Fibroblast of upper back skin (primary cell): ENCODE measurements at places on chromosomes 3 and 15.

GRCh38 chr3:354432-354831 lies 157.9 kb downstream of the CHL1 start:
- peak; percentile 14 for DNase-seq

- DNase-seq = no peak
These were observed 80.4 kb upstream of the MEF2A start for GRCh38 chr15:99485153-99485961.

DNA sequence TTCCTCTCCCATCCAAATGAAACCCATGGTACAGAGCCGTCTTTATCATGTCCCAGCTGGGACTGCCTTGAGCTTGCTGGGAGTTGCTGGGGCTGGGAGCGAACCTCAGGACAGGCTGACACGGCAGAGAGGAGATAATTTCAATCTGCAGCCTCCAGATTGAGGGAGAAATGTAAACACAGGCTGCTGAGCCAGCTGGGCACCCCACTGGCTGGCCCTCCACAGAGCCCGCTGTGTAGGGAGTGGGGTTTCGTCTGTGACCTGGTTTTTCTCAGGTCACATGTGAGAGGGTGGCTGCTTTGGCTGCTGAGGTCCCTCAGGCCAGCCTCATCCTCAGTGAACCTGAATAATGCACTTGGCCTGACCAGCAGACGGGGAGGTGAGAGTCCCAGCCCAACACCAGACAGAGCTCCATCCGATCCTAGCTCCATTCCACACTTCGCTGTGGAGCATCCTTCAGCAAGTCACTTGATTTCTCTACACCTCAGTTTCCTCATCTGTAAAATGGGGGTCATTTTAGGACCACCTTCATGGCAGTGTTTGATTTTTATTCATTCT lies 121.6 kb upstream of the MRPS22 start:
- no peak for DNase-seq

DNA sequence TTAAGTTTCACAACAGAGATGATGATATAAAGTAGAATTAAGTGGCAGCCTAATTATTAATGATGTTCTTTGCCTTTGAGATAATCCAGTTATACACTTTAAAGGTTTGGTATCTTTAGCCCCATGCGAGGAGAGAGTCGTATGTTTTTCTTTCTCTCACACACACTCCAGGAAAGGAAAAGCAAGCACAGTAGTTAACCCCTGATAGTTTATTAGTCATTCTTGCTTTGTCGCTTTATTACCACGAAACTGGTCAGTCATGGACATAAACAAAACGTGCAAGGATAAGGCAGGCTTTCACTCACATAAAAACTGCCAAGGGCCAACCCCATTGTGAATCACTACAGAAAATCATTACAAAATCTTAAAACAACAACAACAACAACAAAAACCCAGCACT lies 866.9 kb downstream of the FHIT start:
- DNase-seq = no peak

DNA sequence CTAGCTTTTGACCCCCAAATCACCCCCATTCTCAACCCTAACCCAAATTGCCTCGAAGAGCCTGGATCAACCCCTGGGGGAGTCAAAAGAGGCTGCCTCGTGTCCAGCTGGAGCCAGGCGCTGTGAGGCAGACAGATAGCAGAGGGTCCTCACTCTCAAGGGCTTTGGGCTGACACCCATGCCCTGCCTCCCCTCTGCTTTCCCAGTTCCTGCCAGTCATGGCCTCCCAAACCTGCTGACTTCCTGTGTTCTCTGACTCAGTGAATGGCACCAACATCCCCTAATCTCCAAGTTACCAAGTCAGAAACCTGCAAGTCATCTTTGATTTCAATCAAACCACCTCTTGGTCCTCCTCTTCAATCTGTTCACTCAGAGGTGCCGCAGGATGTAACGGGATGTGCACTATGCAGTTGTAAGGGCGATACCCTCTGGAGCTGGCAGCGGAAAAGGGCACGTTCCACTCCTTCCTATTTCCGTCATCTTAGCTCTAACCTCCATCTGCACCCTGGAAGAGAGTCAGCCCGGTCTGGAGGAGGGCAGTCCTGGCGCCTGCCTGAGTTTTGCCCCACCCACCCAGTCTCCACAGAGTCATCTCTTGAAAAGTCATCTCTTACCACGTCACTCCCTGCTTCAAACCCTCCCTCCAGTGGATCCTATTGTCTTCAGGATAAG lies 52.4 kb upstream of the FAM174B start:
- no peak for DNase-seq

DNA sequence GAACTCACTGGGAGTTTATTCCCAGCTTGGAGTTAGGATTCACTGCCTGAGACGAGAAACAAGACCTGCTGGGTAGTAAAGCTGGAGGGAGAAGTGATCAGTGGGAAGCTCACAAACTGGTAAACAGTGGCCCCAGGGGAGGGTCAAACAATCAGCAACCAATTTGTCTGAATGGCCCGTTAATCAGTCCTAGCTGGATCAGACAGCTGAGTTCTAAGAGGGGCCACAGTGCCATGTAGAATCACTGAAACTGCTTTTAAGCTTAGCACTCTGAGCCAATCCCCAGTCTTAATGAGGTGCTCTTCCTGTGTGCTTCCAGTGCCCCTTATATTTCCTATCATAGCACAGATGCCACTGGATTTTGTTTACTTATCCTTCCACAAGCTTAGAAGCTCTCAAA lies 591.7 kb downstream of the RSL24D1 start:
- DNase-seq = no peak

- no peak for DNase-seq
These were observed 61.9 kb downstream of the ATP2B2 start for GRCh38 chr3:10443272-10444109.

- no peak for DNase-seq
These were observed 210.8 kb upstream of the NR2E3 start for GRCh38 chr15:71599418-71600151.

GRCh38 chr3:123993818-123994217 lies 1.9 kb upstream of the ROPN1 start:
- DNase-seq = no peak

- DNase-seq = no peak
These were observed 70.5 kb upstream of the ATP2C1 start for GRCh38 chr3:130823241-130823884.

GRCh38 chr15:42037656-42038055 lies 16.8 kb upstream of the PLA2G4E start:
- DNase-seq = no peak

DNA sequence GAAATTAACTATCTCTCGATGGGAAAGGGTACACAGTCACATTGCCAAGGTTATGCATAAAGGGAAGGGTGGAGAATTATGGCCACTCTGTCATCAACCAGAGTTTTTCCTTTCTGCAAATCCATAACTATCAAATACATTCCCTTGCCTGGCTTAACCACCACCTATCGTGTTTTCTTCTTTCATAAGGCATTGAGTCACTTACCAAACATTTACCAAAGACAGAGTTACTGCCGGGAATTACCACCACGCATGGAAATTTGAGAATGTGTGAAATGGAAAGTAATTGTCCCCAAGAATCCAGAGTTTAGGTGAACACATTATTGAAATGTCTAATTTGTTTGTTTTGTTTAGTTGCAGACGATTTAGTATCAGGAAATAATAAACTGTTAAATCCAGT lies 134.3 kb upstream of the LRRN1 start:
- DNase-seq = peak; percentile 83

- DNase-seq = no peak
These were observed 33.8 kb downstream of the DNASE1L3 start for GRCh38 chr3:58176827-58177489.

GRCh38 chr15:66931768-66932633 lies 133.4 kb upstream of the SMAD3 start:
- peak; percentile 42 for DNase-seq

DNA sequence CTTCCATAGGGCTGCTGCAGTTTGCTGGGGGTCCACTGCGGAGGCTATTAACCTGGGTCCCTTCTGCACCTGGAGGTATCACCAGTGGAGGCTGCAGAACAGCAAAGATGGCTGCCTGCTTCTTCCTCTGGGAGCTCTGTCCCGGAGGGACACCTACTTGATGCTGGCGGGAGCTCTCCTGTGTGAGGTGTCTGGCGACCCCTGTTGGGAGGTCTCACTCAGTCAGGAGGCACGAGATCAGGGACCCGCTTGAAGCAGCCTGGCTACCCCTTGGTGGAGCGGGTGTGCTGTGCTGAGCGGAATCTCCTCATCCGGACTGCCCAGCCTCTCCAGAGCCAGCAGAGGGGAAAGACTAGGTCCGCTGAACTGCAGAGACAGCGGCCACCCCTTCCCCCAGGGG lies 56.0 kb upstream of the CTXND1 start:
- DNase-seq = no peak

DNA sequence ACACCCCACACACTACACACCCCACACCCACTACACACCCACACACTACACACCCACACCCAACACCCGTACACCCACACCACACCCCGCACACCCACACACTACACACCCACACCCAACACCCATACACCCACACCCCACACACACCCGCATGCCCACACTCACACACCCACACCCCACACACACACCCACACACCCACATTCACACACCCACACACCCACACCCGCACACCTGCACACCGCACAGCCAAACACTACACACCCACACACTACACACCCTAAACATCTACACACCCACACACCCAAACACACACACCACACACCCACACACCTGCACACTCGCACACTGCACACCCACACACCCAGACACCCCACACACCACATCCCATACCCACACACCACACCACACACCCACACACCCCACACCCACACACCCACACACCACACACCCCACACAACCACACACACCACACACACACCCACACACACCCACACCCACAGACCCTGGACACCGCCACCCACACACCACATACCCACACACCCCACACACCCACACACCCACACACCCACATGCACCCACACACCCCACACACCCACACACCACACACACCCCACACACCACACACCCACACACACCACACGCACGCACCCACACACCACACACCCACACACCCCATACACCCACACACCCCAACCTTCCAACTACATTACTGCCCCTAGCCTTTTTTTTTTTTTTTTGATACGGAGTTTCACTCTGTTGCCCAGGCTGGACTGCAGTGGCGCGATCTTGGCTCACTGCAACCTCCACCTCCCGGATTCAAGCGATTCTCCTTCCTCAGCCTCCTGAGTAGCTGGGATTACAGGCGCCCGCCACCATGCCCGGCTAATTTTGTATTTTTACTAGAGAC lies 16.9 kb downstream of the CEP19 start:
- DNase-seq = no peak

DNA sequence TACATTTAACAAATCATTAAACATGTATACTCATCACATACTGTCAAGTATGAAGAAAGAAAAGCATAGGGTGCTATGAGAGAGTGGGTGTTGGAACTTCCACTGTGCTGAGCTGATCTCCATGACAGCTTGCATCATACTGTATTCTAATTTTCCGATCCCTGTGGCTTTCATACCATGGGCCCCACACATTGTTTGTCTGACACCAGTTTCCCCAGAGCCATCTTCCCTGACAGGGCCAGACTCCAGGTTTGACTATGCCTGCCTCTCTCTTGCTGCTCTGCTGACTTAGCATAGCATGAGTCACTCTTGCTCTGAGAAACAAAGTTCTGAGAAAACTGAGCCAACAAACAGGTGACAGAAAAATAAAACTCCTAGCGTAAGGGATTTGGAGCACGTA lies 37.0 kb upstream of the CASR start:
- DNase-seq = no peak

DNA sequence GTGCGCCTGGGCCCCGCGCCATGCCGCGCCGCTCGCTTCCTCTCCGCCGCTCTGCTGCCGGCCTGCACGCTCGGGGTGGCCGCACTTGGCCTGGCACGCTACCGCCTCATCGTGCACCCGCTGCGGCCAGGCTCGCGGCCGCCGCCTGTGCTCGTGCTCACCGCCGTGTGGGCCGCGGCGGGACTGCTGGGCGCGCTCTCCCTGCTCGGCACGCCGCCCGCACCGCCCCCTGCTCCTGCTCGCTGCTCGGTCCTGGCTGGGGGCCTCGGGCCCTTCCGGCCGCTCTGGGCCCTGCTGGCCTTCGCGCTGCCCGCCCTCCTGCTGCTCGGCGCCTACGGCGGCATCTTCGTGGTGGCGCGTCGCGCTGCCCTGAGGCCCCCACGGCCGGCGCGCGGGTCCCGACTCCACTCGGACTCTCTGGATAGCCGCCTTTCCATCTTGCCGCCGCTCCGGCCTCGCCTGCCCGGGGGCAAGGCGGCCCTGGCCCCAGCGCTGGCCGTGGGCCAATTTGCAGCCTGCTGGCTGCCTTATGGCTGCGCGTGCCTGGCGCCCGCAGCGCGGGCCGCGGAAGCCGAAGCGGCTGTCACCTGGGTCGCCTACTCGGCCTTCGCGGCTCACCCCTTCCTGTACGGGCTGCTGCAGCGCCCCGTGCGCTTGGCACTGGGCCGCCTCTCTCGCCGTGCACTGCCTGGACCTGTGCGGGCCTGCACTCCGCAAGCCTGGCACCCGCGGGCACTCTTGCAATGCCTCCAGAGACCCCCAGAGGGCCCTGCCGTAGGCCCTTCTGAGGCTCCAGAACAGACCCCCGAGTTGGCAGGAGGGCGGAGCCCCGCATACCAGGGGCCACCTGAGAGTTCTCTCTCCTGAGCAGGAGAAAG lies 951 bp downstream of the GPR62 start:
- peak; percentile 45 for DNase-seq

DNA sequence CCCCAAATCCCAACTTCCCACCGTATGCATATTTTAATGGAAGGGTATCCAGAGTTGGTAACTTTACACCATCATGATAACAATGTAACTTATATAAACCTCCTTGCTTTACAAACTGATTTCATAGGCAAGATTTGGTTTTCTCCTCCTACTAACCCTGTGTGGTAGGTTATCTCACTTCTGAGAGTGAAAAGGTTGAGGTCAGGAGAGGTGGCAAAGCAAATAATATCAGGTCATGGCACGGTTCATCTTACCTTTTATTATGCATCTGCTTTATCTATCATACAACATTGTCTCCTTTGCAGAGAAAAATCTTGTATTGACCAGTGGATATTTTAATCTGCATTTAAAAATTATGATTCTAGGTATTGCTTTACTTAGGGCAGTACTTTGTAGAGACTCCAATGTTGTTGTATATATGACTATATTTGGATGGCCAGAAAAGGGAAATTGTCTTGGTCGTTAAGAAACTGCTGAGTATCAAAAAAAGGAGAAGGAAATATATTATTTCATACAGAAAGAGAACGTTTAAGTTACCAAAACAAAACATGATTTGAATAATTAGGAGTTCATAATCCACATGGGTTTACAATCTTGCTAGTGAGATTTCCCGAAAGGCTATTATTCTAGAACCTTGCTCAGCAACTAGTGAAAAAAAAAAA lies 30.4 kb downstream of the NFKBIZ start:
- no peak for DNase-seq

- no peak for DNase-seq
These were observed 98.4 kb upstream of the THBS1 start for GRCh38 chr15:39482459-39482858.

- DNase-seq = no peak
These were observed 106.3 kb downstream of the DMXL2 start for GRCh38 chr15:51516291-51516690.

GRCh38 chr15:33994005-33994615 lies 25.8 kb downstream of the CHRM5 start:
- peak; percentile 28 for DNase-seq

DNA sequence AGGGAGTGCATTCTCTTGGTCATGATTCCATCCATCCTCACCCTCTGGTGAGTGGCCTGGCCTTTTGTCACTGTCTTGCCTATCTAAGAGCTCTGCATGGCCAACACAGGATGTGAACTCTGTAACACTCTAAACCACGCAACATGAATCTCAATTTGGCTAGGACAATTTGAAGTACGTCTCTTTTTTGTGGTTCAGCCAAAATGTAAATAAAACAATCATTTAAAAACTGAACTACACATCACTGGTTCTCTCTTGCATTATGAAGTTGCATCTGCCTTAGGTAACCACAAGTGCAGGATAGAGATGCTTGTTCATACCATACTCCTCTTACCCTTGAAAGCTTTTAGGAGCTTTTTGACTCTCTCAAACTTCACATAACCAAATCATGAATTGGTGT lies 27.3 kb downstream of the CCR3 start:
- DNase-seq = no peak
